T-cell (primary cell): ENCODE measurements at places on chromosomes 7 and 10.

GRCh38 chr10:11206676-11207559 lies 189.2 kb downstream of the CELF2 start:
- no peak for DNase-seq

GRCh38 chr7:510131-510481 lies 9.5 kb downstream of the PDGFA start:
- no peak for DNase-seq

GRCh38 chr7:128137181-128137580 lies 103.9 kb upstream of the LEP start:
- DNase-seq: no peak

DNA sequence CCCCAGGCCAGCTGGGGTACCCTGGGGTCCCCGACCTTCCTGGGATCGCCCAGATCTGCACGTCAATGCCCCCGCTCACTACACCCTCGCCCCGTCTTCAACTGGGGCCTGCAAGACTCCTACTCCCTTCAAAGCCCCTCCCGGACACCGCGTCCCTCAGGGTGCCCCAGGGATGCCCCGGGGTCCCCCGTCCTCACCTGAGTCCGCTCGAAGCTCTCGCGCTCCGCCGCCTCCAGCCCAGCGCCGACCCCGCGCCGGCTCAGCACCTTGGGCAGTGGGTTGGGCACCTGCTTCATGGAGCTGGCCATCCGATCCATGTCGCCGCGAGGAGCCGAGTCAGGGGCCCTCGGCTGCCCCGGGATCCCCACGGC lies at the start of gene HIP1:
Gene HIP1, minus strand, starts transcription at position 338 of the 371 bp plus-strand sequence. Its CDS starts 21 bp downstream, at position 317.
- no peak for DNase-seq

DNA sequence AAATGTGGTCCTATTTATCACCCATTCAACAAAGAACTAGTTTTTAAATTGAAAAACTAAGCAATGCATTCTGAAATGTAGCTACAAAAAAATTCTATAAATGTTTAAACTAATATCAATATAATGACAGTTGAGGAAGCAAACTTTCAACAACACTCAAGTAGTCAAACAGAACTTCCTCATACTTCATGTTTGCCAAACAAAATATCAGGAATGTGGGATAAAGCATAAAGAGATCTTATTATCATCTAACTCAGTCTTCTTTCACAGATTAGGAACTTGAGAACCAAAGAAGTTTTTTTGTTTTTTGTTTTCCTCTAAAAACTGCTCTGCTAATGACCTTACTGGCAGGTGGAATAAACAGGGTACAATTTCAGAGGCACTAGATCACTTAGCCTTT lies 116.2 kb downstream of the JAZF1 start:
- no peak for DNase-seq

DNA sequence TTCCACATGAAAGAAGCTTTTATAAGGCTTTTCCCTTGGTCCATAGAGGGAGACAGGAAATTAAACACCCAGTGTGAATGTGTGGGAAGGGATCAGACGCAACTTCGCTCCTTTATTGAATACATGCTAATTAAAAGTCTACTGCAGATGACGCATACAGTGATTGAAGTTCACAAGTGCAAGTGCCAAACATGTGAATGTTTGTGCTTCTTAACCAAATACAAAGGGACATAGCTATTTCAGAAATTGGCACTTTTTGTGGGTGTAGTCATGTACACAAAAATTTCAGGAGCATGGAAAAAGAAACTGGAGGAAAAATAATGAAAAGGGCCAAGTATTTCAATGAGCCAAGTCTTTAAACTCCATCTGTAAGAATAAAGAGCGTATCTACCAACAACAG lies 283.7 kb downstream of the SKAP2 start:
- no peak for DNase-seq

GRCh38 chr10:18313626-18314025 lies 173.4 kb downstream of the CACNB2 start:
- DNase-seq: no peak

DNA sequence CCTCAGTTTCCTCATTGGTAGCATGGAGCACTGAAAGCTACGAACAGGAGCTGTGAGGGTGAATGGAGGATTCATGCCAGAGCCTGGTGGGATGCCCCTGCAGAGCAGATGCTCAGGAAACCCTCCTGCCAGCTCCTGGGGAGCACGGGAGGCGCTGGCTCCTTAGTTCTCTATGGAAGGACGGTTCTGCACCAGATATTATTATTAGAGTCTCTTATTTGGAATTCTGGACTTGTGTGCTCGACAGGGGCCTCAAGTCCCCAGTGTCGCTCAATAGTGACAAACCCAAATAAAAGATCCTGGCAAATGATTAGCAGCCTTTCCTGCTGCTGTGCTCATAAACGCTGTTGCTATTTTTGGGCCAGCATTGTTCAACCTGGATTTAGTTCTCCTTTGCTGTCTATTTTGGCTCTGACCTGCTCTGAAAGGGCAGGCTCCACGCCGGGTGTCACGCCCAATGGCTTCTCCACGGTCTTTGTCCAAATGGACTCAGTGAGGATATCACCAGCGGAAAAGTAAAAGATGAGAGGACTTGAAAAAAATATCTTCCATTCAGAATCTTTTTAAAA lies 23.0 kb upstream of the KLF6 start:
- no peak for DNase-seq

DNA sequence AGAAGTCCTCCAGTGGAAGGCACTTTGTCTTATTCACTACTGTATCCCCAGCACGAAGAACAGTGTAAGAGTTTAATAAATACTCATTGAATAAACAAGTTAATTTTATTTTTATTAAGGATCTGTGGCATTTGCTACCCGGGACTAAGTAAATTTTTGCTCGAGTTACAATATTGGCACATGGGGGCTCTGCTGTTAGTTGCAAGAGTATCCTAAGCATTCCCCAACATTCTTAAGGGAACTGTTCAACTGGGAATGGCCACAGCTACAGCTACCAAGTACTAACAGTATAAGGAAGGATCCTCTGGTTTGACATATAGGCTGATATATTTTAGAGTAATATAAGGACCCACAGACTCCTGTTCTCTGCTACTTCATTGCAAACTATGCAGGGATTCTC lies 8.7 kb upstream of the LRRTM3 start:
- no peak for DNase-seq

DNA sequence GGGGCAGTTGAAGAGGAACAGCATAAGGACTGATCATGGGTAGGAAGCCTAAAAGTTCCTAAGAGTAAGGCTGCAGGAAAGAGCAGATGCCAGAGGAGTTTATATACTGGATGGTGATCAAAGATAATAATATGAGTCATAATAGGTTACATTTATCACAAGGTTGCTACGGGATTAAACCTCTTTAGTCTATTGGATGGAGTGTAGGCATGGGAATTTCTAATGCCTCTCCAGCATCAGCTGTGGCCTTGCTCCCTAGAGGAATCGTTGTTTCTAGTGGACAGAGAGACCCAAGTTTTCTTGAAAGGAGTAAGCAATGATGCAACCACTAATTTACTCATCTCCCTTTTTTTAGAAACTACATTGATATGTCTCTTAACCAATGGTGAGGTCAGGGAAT lies 213.4 kb downstream of the GPR37 start:
- DNase-seq: no peak

DNA sequence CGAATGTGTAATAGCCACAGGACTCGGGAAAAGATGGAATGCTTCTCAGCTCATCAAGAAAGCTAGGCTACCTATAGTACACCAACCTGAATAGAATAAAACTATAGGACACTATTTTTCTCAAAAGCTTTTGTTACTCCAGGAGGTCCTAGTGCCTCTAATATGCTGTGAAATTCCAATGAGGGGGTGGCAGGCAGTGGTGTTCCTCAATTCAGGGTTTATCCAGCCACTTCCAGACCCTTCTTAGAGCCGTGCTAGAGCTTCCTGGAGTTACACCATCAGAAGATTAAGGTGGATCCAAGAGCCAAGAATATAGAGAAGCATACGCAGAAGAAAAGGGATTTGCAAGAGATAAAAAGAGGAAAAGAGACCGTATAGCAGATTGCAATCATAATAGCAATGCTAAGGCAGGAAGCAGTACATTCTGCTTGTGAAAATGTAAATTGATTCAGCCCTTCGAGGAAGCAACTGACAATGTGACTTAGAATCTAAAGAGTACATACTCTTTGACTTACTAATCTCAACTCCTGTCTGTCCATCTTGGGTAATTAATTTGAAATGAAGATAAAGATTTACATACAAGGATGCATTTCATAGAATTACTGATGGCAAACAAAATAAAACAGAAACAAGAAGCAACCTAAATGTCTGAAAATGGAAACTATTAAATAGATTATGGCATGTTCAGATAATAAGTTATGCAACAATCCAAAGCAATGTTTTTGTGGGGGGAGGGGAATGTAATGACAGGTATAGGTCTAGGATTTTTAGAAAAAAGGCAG lies 2.1 kb downstream of the ST8SIA6 start:
- no peak for DNase-seq

DNA sequence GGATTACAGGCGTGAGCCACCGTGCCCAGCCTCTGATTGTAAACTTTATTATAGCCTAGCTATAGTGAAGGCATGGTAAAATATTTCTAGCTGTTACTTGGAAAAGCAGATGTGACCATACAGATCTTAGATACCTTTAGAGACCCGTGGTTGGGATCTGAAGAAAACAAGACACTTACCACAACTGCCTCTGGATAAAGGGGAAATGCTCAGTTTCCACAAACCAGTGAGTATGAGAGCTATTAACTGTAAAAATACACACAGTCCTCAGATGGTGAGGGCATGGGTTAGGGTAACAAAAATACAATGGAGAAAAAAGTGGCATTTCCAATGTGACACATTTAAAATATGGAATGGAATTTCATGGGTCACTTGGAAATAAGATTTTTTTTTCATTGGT lies 63.0 kb downstream of the ZNF438 start:
- DNase-seq: no peak

GRCh38 chr10:104638861-104639589 lies 2.1 kb upstream of the SORCS3 start:
- no peak for DNase-seq

DNA sequence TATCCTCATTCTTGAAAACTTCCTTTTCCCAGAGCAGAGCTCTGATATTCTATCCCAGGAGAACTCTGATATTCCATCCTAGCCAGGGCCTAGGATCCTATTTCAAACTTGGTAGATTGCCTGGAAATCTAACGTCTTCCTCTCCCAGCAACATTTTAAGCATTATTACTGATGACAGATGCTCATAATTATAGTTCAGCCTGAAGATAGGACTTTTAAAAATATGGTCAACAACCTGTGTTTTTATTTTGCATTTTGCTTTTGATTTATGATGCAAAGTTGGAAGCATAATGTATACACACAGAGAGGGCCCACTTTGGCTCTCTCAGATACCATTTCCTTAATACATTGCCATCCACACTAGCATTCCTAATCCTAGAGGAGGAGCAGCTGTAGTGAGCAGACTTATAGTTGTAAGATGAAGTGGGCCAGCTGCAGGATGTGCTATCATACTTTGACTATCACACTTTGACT lies 457.4 kb upstream of the TPK1 start:
- DNase-seq: no peak

- no peak for DNase-seq
Observed at GRCh38 chr7:105759670-105760550, 116.5 kb downstream of the ATXN7L1 start.

- DNase-seq: no peak
Observed at GRCh38 chr7:96686305-96686704, 23.3 kb downstream of the SEM1 start.

DNA sequence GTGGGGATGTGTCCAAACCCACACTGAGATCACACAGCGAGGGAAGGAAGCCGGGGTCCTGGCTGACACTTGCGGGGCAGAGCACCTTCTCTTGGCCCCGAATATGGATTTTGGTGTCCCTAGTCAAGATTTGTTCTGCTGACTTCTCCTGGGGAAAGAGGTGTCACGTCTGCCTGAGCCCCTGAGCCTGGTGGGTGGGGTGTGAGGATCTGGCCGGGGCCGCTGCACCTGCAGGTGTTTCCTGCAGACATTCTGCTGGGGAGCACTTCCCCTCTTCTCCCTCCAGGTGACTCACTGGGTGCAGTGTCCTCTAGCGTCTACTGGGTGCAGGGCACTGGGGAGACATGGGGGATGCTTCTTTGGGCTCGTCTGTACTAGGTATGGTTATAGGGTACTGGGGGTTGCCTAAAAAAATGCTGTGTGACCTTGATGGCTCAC lies 99.2 kb downstream of the GRK5 start:
- peak; percentile 72 for DNase-seq

GRCh38 chr7:13988065-13988464 lies 1.4 kb downstream of the ETV1 start:
- DNase-seq: no peak

DNA sequence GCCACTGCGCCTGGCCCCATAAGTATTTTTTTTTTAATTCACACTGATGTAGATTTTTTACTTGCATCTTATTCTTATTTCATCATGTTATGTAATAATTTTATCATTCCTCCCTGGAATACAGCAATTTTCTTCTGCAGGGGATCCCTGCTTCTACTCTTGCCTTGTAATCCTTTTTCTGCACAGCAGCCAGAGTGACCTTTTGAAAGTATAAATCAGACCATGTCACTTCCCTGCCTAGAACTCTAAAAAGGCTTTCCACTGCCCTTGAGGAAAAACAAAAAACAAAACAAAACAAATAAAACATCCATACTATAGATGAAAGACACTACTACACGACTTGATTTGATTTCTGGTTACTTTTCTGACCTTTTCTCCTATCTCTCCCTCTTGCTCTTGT lies 1334.7 kb downstream of the REEP3 start:
- DNase-seq: no peak

DNA sequence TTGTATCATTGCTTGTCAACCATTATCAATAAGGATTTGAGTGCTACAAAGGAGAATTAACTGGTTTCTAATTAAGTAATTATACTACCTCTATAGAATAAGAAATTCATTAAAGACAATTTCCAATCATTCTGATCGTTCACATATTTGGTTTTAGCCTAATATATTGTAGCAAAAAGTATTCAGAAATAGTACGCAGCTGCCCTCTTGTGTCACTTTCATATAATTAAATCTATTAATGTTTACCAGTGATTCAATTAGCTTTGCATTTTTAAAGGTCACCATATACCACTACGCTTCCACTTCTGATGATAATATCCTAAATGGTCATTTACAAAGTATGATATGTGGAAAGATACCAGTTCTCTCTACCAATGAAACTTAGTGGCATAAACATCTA lies 128.3 kb downstream of the NEBL start:
- no peak for DNase-seq

- no peak for DNase-seq
Observed at GRCh38 chr10:71562181-71562580, 157.4 kb downstream of the C10orf105 start.

GRCh38 chr10:73628405-73628804 lies 12.9 kb downstream of the MYOZ1 start:
- DNase-seq: no peak

DNA sequence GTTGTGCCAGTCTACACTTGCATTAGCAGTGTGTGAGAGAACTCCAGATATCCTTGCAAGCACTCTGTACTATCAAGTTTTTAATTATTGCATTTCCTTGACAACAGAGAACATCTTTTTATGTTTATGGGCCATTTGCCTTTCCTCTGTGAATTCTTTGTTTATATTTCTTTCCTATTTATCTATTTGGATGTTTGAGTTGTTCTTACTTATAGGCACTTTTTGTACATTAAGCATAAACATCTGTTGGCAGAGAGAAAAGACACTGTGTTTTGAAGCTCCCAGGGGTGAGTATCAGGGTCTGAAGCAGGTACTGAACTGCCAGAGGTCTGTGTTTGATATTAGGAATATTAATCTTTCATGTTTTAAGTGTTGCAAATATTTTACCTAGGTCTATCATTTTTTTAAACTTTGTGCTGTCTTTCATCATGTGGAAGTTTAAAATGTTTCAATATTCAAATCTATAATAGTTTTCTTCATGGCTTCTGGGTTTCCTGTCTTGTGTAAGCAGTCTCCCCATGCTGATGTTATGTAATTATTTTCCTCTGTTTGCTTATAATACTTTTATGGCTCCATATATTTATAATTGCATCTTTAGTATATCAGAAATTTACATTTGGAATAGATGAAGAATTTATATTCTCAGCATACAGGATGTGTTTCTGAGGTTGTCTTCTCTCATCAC lies 17.7 kb upstream of the PDCD4 start:
- DNase-seq: no peak
